AG08396 (cell line): ENCODE measurements at places on chromosomes 12 and 14.

- peak; percentile 14 for DNase-seq
Measured at GRCh38 chr14:71586131-71586897, 345.9 kb upstream of the RGS6 start.

- DNase-seq: no peak
Measured at GRCh38 chr12:4802841-4803240, 82.6 kb downstream of the GALNT8 start.

DNA sequence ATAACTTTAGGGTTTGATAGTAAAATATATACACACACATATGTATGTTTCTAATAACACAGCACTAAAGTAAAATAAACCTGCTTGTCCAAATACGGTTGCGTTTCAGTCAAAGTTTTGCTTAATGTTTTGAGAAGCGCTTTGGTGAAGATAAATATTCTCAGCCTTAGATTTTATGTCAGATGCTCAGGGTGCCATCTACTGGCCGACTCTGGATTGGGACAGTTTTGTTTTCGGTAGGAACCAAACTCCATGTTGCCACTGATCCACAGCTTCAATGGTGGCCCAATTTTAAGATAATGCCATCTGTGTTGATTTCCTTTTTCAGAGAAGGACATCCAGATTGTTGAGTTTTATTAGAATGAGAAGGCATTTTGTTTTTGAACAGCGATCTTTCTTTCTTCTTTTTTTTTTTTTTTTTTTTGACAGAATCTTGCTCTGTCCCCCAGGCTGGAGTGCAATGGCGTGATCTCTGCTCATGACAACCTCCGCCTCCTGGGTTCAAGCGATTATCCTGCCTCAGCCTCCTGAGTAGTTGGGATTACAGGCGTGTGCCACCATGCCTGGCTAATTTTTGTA, 43.1 kb downstream of the LLPH start:
- peak; percentile 55 for DNase-seq

- DNase-seq: peak; percentile 17
Measured at GRCh38 chr12:93376436-93377251, 1.1 kb upstream of the NUDT4 start.

DNA sequence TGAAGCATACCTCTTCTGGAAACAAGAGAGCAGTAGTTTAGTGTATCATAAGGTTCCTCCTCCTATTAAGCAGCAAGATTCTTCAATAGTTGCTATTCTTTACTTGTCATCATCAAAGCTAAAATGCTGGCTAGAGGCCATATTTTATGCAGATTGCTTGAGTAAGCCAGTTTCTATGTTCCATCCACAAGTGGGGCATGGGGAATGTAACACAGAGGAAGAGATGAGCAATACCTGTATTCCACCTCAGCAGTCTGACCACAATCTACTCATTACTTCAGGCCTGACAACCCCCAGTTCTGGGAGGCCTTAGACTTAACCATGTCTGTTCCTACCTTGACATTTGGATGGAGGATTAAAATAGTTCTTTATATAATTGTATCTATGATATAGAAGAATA, 423.6 kb downstream of the BTG1 start:
- no peak for DNase-seq
